ENCODE measurements at places on chromosomes 12 and 14.

DNA sequence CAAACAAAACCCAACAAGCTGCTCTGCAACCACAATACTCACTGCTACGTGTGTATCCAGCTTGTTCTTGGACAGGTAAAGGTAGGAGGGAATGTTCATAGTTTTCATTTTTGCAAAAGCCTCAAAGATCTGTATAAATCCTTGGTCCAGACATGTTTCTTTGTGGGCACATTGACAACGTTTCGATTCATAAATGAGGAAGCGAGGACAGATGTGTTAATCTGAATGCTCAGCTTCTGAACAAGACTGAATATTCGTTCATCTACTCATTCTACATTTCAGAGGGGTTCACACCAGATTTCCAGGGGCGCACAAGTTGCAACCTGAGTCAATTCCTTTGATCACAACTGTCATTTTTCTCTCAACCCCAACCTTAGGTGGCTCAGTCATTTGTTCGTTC is 134.4 kb downstream of the LLPH start:
- no peak for DNase-seq

DNA sequence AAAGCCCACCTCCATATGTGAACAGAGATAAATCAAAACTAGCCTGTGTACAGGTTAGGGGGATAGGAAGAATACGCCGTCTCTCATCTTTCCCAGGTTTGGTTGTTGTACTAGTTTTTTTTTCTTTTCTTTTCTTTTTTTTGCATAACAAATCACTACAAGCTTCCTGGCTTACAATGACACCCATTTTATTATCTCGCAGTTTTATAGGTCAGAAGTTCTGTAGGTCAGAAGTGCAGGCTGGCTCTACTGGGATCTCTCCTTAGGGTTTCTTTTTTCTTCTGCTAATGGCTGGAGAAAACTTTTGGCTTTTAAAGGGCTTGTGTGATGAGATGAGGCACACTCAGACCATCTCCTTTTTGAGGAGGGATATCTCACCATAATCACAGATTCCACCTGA is 25.7 kb upstream of the CRY1 start:
- no peak for DNase-seq

GRCh38 chr12:117885211-117885610 is 83.6 kb downstream of the KSR2 start:
- no peak for DNase-seq

GRCh38 chr14:32468955-32469354 is 139.9 kb downstream of the AKAP6 start:
- DNase-seq: no peak

DNA sequence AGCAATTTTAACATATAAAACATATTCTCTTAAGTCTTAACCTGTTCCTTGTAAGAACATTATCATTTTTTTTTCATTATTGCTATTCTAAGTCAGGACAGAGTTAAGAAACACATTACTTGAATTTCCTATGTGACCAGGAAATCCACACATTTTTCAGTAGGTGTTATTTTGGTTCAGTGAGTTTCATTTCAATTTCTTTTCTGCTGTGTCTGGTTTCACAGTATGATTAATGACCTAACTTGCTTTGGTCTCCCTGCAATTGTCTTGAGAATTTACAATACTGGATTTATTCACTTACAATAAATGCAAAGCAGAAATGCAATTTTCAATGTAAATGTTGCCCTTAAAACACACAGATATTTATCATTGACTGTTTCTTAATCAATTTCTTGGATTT is 396.9 kb upstream of the TMTC1 start:
- DNase-seq: no peak

DNA sequence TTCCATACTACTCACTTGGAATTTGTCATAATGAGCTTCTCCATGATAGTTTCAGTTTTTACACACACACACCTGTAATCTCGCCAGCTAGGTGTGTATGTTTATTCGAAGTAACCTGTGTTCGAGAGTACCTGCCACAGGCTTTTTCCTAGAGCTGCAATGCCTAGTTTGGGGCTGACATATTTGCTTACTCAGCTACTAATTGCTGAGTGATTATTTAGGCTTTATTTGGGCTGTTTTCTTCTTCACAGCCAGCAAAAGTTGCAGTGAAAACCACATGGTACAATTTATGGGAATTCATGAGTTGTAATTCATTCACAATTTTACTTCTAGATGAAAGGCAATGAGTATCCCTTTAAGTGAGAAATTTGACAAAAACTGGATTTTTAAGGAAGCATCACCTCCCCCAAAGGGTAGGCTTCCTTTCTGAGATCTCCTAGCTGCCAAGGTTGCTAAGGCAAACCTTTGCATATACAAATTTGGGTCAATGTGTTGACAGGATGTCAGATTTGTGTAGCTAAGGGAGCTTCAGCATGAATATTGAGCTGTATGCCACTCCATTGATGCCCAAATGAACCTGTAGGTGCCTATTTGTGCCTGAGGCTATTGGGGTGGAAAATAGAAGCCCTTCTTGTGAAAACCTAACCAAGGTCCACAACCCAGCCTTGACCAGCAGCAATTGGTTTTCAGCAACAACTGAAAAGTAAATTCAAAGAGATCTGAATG is 108.7 kb upstream of the OTX2 start:
- DNase-seq: no peak

DNA sequence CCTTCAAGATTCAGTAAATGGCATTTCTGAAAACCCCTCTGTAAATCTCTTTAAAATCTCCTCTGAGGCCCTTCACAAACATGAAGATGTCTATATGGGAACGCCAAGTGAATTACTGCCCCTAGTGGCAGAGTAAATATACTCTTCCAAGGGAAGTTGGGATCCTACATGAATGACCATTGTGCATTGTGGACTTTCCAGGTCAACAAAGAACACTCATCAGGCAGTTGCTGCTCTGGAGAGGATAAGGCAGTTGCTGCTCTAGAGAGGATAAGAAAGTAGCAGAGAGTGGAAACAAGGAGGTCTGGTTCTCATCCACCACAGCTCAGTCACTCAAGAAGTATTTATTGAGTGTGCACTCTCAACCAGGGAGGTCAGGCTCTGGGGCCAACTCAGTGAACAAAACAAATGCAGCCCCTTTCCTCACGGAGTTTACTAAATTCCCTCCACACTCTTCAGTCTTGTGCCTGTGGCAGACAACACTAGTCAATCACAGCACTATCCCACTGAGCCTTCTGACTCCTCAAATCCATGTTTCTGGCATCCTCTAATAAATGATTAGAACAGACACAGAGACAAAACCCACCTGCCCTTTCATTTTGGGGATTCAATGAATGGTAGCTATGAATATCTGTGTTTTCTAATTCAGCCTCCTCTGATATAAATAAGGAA is 52.9 kb downstream of the SVOP start:
- DNase-seq: no peak

DNA sequence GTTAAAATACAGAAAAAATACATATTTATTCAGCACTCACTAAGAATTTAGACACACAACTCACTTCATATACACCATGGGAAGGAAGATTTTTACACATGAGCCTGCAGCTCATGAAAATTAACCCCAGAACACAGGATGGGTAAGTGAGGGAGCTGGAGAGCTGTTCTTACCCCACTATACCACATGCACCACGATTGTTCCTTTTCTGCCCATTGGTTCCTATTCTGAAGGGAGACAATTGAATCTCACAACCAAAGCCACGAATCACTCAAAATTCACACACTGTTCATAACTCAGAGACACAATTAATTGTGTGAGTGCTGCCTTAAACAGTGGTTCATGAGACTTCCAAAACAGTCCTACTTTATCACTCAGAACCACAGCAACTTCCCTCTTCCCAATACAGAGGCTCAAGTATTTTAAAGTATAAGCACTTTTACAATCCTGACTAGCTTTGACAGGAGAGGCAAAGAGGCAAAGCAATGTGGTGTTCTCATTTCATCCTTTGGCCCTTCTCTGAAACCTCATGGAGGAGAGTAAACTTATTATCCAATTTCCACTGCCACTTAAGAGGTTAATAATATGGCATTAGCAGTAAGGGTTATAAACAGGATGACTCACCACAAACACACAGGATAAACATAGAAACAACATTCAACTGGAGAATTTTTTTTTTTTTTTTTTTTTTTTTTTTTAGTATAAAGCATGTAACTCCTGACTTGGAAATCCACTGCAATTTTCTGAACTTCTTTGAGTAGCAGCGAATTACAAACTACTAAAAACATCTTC is 59.5 kb downstream of the ITPR2 start:
- DNase-seq: no peak

DNA sequence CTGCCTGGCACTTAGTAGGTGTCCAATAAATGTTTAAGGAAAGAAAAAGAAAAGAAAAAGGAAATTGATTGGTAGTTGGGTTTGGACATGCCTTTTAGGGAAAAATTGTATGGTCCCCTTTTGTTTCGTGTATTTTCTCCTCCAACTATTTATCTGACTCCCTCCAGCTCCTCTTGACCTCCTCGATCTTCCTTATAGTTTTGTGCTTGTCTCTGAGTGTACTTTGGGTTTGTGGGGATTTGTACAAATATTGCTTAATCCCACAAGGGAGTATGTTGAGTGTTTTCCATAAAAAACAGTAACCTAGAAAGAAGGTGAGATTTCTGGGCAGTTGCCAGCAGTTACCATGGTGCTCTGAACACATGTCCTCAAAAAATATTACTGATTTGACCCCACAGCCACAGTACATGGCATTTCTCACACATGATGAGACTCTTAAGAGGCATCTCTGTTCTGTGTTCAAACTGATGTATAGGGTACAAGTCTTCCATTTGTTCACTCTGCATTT is 15.7 kb downstream of the PLEKHG7 start:
- DNase-seq: no peak

GRCh38 chr14:89424241-89424640 is 7.2 kb upstream of the FOXN3 start:
- no peak for DNase-seq

DNA sequence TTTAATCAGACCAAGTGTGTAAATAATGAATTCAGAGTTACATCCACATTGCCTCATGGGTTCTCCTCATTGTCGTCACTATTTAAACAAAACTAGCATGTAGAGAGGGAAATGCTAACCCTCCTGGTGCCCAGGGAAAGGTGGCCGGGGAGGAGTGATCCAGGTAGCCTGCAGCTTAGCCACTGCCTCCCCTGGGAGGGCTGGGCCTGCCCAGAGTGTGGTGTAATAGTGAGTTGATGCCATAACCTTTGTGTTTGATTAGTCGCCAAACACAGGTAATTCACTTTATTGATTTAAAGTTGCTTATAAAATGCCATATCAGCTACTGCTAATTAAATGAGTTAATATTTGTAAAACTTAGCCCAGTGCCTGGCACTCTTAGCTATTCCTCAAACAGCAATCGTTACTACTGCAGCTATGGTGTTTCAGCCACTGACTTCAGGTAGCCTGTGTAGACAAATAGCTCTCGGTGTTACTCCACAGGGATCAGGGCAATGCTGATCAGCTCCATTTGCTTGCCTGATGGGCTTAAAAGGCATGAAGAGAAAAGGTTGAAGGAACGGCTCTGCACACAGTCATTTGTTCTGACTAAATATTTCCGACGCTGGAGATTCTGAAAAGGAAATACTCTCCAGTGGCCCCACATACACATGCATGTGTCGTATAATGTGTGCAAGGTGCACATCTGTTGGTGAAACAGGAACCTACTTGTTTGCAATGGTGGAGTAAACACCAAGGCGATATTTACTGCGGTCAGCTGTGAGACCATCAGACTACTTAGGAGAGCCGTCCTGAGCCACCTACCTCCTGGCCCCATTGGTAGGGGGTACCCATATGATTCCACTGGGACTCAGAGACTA is 45.7 kb upstream of the PRMT8 start:
- no peak for DNase-seq

DNA sequence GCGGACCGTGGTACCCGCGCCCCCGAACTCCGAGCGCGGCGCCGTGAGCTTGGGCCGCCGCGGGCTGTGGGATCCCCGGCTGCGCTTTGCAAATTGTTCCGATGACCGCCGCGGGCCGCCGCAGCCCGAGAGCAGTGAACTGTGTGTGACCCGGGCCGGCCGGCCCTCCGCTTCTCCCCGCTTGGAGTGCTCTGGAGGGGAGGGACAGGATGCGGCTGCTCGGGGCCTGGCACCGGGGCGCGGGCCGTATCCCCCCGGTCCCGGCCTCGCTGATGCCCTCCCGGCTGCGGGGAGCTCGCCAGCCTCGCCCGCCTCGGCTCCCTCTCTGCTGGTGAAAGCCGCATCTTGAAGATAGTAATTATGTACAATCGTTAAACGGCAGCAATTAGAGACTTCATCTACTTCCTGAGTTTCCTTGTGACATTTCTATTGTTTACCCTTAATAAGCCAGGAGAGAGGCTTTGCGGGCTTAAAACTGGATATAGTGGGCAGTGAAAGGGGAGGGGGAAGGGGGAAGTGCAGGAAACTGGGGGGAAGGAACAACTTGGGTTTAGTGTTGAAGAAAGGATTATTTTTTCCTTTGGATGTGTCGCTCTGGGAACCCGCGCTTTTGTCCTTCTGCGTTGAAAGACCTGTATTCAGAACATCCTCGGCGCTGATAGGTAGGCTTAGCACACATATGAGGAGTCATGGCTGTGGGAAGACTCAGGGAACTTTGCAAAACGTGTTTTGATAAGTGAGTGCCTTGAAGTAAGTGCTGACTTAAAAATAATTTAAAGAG is 1.2 kb downstream of the PELI2 start:
- DNase-seq: peak; percentile 49

DNA sequence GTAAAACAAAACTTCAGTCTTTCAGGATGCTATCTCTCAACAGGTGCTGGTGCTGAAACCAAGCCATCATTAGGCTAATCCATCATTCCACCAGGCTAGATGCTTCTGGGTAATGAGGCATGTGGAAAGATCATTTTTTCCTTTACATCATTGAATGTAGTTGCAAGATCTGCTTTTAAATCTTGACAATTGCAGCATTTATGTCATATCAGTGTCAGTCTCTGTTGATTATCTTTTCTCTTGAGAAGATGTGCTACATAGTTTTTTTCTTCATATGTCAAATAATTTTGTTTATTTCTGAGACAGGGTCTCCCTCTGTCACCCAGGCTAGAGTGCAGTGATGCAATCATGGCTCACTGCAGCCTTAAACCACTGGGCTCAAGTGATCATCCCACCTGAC is 16.2 kb upstream of the EXD2 start:
- DNase-seq: no peak

DNA sequence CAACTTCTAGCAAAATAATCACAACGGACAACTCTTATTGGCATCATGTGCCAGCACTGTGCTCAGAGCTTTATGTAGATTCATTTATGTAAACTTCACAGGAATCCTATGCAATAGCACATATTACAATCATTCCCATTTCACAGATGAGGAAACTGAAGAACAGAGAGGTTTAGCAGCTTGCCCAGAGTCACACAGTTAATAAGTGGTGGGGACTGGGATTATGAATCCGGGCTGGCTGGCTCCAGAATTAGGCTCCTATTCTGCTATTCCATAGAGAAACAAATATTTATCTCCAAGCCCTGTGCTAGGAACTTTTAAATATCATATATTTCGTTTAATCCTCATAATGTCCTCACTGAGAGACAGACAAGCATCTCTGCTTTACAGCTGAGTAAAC is 52.4 kb upstream of the OAS1 start:
- no peak for DNase-seq

GRCh38 chr12:45938566-45938965 is 51.8 kb downstream of the SCAF11 start:
- no peak for DNase-seq

DNA sequence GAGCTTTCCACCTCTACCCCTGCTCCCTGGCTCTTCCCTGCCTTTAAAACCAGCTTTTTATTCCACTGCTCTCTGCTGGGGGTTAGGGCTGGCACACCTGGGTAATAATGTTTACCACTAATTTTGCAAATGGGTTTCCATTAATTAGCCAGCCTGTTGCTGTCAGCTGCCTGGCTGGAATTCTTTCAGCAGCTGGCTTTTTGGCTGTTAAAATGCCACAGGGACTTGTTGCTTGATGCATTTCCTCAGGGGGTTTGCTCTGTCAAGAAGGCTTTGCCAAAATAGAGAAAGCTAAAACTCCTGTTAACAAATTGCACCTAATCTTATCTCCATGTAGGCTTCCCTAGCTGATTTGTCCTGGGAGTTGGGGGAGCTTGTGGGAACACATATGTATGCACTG is 51.8 kb upstream of the PSMC1 start:
- no peak for DNase-seq

Data from activated CD4-positive, alpha-beta T cell treated with anti-CD3 and anti-CD28 coated beads, Interleukin-2, amount 50 U/mL, for 48 hours (primary cell).